ENCODE measurements at places on chromosomes 4 and X. TPM values are rescaled to one million over a fixed set of nuclear protein-coding genes. Genes with fewer than 3 reads are reported as not detected.

DNA sequence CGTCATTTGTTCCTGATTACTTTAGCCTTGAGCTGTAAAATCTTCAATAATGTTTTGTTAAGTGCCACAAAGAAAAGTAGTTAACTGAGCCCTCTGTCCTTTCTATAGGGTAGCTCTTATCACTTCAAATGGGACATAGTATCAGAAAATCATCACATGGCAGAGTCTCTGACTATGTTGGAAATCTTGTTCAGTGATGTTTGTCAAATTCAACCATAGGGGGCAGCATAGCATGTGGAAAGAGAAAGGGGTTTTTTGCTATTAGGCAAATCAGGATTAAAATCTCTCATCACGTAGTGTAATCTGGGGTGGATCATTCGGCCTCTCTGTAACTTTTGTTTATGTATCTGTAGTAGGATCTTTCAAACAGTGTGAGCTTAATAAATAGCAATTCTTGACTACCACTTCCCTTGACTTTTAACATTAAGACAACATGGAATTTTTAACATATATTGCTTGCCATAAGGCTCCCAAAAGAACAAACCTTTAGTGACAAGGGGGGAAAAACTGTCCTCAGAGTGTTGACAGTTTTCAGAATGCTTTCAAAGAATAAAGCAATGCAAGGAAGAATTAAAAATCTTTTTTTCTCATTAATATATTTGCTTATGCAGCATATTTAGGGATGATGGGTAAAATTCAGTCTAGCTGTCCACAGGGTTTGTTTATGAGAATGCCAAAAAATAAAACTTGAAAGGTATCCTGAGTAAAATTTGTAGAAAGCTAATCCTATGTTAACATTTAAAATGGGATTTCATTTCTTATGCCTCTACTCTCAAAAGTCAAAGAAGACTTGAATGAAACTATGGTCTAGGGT, 127.2 kb downstream of the FBXW7 start:
- DNase-seq = peak; percentile 44

GRCh38 chrX:13661735-13662288, 8.9 kb downstream of the TCEANC start:
- DNase-seq = no peak

DNA sequence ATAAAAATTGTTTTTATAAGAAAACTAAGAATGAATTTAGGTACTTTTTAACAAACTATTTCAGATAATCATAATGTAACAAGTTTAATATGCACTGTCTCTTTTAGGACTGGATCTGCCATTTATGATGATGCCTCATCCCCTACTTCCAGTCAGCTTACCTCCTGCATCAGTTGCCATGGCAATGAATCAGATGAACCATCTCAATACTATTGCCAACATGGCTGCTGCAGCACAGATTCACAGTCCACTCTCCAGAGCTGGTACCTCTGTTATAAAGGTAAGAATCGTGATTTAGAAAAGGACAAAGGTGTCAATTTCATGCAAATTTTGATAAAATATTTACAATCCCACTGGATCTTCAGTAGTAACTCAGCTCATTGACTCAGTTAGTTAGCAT, 566.2 kb downstream of the DACH2 start:
- DNase-seq = no peak

DNA sequence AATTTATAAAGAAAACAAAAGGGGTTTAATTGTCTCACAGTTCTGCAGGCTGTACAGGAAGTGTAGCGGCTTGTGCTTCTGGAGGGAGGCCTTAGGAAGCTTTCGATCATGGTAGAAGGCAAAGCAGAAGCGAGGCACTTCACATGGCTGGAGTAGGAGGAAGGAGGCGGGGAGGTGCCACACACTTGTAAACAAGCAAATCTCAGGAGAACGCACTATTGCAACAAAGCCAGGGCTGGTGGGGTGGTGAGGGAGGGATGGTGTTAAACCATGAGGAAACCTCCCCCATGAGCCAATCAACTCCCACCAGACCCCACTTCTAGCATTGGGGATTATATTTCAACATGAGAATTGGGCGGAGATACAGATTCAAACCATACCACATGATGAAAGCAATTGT, 1116.3 kb downstream of the FAT4 start:
- no peak for DNase-seq

RAB40A gene
- total RNA-seq = 0.27 TPM

LPAR4 gene
- total RNA-seq = 1.3 TPM

UGT2B11 gene
- not detected for total RNA-seq

All from fibroblast of the aortic adventitia (primary cell).